ENCODE measurements at places on chromosomes 1 and 21. TPM values are rescaled to one million over a fixed set of nuclear protein-coding genes. Genes with fewer than 3 reads are reported as not detected.

GRCh38 chr1:178509414-178510007, 3.4 kb upstream of the TEX35 start:
- DNase-seq = no peak

DNA sequence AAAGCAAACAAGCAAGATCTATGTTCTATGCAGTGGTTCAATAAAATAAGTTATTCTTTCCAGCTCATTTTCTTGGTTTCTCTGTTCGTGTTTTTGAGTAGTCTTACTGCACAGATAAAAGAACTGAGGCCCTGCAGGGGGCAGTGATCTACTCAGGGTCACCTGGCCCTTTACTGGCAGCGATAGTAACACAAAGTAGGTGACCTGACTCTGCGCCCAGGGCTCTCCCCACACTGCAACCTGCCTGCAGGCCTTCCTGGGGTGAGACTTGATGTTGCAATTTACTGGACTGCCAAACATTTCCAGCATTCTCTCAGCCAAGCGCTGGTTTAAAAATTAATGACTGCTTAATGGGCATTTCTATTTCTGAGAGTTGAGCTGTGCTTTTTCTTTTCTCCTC, 110.3 kb downstream of the HUNK start:
- DNase-seq = no peak

The ORC1 gene
- 30.3 TPM for total RNA-seq

DNA sequence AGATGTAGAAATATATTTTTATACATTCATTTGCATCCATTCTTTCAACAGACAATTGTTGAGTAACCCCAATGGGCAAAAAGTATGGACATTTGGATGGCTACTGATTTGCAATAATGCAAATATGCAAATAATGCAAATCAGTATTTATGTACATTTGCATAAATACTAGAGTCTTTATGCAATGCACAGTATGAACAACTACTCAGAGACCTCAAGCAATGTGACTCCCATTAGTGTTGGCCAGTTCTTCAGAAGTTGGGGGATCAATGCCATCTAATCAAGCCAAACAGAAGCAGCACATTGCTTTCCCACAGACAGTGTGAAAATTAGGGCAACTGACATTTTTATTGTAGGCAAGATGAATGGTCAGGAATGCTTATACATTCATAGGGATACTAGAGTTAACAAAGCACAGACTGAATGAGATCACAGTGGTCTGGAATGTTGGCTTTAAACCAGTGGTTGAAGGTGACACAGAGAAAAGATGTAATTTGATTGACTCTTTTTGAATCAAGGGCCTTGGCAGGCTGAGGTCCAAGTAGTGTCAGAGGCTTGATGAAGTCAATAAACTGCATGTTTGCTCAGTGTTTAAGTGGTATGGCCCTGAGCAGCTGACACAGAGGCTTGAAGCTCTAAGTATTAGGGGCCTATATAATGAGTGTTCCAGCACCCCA, 256.6 kb downstream of the CTH start:
- DNase-seq = no peak

The CALML6 gene
- total RNA-seq = 0.47 TPM

The LORICRIN gene
- not detected for total RNA-seq

GRCh38 chr1:65064981-65065380, 83.0 kb upstream of the AK4 start:
- no peak for DNase-seq

- DNase-seq = no peak
Measured at GRCh38 chr1:56413671-56414199, 165.6 kb downstream of the PLPP3 start.

The INAVA gene
- total RNA-seq = not detected

DNA sequence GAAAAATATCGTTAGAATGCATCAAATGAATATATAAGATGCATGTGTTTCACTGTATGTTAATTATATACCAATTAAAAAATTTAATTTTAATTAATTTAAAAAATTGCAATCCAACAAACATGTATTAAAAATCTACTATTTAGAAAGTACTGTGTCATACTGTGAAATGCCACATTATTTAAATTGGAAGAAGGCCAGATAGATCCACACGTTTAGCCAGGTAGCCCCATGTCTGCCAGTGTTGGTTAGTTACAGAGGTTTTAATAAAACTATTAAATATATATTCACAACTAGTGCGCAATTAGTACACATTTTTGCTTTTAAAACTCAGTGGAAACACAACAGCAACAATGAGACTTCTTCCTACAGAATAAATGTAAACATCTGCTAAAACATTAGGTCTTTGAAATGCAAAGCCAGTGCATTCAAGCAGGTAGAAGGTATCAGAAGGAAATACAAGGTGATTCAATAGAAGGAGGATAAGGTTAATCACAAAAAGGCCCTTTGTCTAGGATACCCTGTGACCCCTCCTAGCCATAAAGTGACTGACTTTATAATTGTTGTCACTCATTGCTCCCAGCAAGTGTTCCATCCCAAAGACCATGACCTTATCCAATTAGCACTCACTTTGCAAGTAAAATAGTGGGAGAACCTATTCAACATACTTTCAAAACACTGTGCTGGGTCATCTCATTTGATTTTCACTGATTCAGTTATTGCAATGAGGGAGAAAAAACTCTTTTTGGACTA, 211.5 kb downstream of the TTLL7 start:
- DNase-seq = no peak

GRCh38 chr1:178091986-178092745, 1.7 kb upstream of the RASAL2 start:
- DNase-seq = no peak

The KRTAP7-1 gene
- total RNA-seq = not detected

DNA sequence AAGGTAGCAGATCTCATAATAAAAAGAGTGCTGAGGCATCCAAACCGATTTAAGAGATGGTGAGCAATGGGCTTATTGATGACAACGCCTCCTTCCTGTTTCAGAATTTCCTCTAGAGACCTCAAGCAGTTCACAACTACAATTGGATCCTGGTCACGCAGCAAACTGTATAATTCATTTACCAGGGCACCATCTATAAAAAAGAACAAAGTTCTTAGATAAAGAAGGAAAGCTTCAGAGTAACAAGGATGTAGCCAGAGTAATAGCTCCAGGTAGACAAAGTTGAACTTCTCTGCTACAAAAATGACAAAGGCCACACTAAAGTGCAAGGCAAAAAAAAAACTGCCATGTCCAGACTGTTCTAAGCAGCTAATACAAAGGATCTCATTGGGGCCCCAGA, 3.4 kb downstream of the AP4B1 start:
- no peak for DNase-seq

The KLF17 gene
- total RNA-seq = not detected

GRCh38 chr1:35316264-35316663, 47.8 kb downstream of the ZMYM4 start:
- no peak for DNase-seq

GRCh38 chr1:20604678-20605077, 15.8 kb downstream of the CDA start:
- no peak for DNase-seq

GRCh38 chr1:160083968-160084770, 2.8 kb downstream of the KCNJ9 start:
- DNase-seq = peak; percentile 77

DNA sequence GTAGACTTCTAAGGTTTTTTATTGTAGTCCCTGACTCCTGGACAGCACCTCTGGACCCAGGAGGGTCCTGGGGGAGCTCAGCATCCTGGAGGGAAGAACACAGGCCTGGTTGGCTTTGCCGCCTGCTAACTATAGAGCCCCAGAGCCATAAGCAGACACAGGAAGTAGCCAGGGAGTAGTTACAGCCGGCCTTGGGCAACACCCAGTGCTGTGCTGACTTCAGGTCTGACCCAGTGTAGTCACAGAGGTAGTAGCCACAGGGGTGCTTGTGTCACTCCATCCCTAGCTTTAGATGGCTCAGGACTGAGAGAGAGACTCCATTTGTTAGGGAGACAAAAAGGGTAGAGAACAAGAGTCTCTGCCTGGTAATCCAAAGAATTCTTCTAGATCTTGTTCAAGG, 21.9 kb downstream of the MCOLN2 start:
- DNase-seq = no peak

DNA sequence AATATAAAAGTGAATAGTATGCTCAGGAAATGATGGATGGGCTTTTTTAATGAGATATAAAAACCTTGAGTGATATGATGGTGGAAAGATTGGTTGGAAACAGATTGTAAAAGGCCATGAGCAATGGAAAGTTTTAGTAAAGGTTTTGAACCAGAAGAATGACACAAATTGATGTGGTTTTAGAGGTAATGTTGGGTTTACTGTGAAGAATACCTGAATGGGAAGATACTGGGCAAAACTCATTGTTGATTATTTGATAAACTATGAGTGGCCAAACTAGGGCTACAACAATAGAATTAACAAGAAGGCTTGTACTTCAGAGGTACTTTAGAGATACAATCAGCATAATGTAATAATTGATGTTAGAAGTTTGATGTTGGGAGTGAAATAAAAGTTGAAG, 108.5 kb downstream of the PTGS2 start:
- no peak for DNase-seq

The TFF2 gene
- not detected for total RNA-seq

DNA sequence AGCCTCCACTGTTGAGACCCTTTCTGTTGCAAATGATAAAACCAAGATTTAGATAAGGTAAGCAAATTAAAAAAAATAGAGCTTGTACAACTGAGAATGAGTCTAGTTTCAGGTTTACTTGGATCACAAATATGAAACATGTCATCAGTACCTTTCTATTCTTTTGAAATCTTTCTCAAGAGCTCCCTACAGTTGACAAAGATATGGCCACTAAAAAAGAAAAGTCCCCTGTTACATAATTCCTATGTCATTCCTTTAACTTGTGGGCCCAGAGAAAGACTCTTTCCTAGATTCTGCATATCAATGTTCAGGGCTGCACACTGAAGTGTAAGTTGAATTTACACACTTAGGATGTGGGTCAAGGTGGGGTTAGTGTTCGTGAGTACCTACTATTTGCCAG, 168.1 kb downstream of the PLA2G4A start:
- DNase-seq = no peak

The FCRLA gene
- not detected for total RNA-seq

The LIPI gene
- not detected for total RNA-seq

The MMEL1 gene
- 3.5 TPM for total RNA-seq

- DNase-seq = no peak
Measured at GRCh38 chr1:11862890-11863289, 4.1 kb upstream of the NPPB start.

The ANGPTL7 gene
- not detected for total RNA-seq

GRCh38 chr1:93585059-93585966, 96.3 kb downstream of the BCAR3 start:
- DNase-seq = no peak

DNA sequence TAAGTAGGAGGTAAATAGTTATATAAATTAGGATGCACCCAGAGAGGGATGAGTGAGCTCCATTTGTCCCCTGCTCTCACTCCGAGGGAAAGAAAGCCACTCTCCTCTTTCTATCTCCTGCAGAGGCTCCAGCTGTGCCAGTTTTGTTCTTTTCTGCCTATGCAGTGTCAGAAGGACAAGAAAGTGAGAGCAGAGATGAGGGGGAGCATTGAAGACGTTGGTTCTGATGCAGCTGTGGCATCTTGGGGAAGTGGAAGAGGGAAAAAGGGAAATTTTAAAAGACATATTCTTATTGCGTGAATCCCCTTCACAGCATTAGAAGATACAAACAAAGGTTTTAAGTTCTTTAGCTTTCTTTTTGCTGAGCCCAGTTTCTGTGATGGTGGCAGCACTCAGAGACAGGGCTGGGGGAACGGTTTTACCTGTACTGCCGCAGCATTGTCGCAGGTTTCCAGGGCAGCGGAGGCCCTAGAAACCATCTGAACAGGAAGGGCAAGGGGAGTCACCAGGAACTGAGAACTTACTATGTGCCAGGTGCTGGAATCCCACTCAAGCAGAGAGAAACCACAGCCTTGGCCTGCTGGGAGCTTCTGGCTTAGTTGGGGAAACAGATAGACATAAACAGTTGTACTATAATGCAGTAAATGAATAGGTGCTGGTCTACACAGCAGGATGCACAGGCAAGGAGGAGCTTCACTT, 44.9 kb upstream of the USP24 start:
- no peak for DNase-seq

The VASH2 gene
- total RNA-seq = 0.12 TPM

The TMEM63A gene
- total RNA-seq = 197 TPM

The OVAAL gene
- total RNA-seq = not detected

The C1orf53 gene
- 2.0 TPM for total RNA-seq

- peak; percentile 57 for DNase-seq
Measured at GRCh38 chr1:172727956-172728603, 69.2 kb downstream of the FASLG start.

DNA sequence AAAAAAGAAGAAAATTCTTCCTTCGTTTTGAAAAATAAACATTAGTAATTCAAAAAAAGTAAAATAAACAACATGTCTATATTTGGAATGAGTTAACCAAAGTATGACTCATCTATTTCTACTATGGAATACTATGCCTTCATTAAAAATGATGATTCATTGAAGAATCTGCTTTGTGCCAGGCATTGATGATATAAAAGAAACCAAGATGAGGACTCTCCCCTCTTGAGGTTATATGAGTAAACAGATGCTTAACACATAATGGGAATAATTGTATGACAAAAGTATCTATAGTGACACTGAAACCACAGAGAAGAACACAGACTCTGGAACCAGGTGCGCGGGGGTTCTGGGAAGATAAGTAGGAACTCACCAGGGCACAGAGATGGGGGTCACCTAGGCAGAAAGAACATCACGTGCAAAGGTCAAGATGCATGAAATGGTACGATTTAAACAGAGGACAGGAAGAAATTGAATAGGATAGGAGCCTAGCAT, 18.8 kb downstream of the ELF3 start:
- DNase-seq = no peak

DNA sequence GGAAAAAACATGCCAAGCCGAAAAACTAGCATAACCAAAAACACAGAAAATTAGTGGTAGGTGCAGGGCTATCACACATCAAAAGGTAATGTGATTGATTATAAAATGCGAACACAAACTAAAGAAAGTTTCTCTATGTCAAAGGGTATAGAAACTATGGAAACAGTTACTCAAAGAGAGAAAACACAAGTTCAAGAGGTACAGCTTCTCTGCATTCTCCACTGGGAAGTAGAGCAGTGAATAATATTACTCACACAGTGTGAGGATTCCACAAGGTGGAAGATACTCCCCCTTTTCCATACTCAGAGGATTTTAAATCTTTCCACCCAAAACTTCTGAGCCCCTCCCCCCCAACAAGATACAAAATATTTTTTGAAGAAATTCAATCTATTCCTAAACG, 18.6 kb downstream of the AKT3 start:
- no peak for DNase-seq

- DNase-seq = no peak
Measured at GRCh38 chr1:47280142-47280541, 33.8 kb downstream of the STIL start.

GRCh38 chr21:41763398-41763931, 3.4 kb downstream of the RIPK4 start:
- no peak for DNase-seq

- no peak for DNase-seq
Measured at GRCh38 chr1:39652105-39652504, 12.7 kb upstream of the HEYL start.

The XCL2 gene
- total RNA-seq = not detected

The VWA5B1 gene
- not detected for total RNA-seq

- no peak for DNase-seq
Measured at GRCh38 chr1:153548722-153549688, at the start of gene S100A3. Gene S100A3 (minus strand): TSS chr1:153549258. CDS start chr1:153548485, 773 bp downstream.

Data from activated CD4-positive, alpha-beta T cell treated with anti-CD3 and anti-CD28 coated beads, Interleukin-2, amount 10 ng/mL, durations not matched to agents 7 days and 5 days (primary cell).